ENCODE measurements at places on chromosomes 13 and 19.
A peak's percentile ranks its signal among the peaks of the same experiment; 100 is the strongest.

DNA sequence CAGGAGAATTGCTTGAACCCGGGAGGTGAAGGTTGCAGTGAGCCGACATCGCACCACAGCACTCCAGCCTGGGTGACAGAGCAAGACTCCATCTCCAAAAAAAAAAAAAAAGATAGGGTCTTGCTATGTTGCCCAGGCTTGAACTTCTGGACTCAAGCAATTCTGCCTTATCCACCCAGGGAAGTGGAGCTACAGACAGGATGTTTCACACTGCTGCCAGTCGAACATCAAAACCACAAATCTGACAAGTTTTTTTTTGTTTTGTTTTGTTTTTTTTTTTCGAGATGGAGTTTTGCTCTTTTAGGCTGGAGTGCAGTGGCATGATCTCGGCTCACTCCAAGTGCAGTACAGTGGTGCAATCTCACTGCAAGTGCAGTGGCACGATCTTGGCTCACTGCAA, 10.8 kb downstream of the XPO4 start:
- DNase-seq: no peak

GRCh38 chr13:32150794-32151193, 119.2 kb downstream of the FRY start:
- no peak for DNase-seq

DNA sequence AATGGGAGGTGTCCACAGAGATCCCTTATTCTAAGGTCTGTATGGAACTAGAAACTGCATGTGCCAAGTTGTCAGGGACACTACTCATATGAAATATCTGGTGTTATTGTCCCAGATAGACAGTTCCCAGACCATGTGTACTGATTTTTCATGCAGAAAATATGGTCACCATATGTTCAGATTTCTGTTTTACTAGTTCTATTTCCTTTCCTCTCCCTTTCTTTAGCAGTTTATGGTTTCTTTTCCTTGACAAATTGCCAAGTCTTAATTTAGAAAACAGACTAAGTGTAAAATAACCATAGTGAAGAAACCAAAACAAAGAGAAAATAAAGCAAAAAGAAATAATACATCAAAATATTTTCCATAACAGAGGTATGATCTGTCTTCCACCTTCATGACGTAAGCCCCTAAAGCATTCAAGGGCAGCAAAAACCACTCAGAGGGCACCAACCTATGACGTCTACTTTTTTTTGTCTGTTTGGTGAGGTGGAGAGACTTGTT, 248.5 kb downstream of the KCTD12 start:
- no peak for DNase-seq

GRCh38 chr19:7925171-7925851, 624 bp downstream of the CTXN1 start:
- DNase-seq: peak; percentile 63

DNA sequence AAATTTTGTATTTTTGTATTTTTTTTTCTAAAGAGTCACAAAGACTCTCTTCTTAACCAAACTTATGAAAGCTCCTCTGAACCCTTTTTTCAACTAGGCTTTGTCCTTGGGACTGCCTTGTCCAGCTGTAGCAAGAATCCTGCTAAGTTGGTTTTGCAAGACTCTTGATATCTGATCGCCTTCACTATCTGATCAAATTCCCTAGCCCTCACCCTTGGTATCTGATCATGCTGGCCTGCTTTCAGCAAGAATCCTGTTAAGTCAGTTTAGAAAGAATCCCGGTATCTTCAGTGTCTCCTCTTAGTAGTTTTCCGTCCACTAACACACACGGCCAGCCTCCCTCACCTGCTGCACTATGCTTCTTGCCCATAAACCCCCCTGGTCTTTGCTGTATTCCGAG, 1.9 kb upstream of the SIGLEC5 start:
- no peak for DNase-seq

- DNase-seq: no peak
These were observed 57.8 kb downstream of the ZC3H13 start for GRCh38 chr13:45994752-45995151.
